Natural killer cell treated with Interleukin-12 subunit alpha and Interleukin-12 subunit beta and Interleukin-15 and Interleukin-18, amount 100 ng/mL, for 72 hours (primary cell): ENCODE measurements at places on chromosomes 11 and 22. TPM values are rescaled to one million over a fixed set of nuclear protein-coding genes. Genes with fewer than 3 reads are reported as not detected.

Gene SCUBE2
- total RNA-seq: 0.40 TPM

Gene MS4A2
- total RNA-seq: 1.6 TPM

Gene PKP3
- total RNA-seq: not detected

Gene GGTLC3
- not detected for total RNA-seq

Gene KRTAP5-7
- total RNA-seq: 0.26 TPM

Gene SCGB2A2
- total RNA-seq: not detected

Gene PTPRCAP
- total RNA-seq: 266 TPM

Gene RASL10A
- total RNA-seq: 2.0 TPM

Gene ENTHD1
- not detected for total RNA-seq

Gene UFD1
- 104 TPM for total RNA-seq

Gene CYB561A3
- total RNA-seq: 33.0 TPM

Gene TUBA8
- 3.1 TPM for total RNA-seq

Gene CNTN5
- total RNA-seq: not detected

Gene TMEM86A
- total RNA-seq: 0.59 TPM
